Stimulated activated CD4-positive, alpha-beta T cell treated with anti-CD3 and anti-CD28 coated beads, Interleukin-12 subunit alpha, Interleukin-12 subunit beta, amount 100 ng/mL, for 24 hours (primary cell): ENCODE measurements at places on chromosomes 1 and 21.

GRCh38 chr21:42003051-42003461 is 7.1 kb downstream of the ZBTB21 start:
- DNase-seq: peak; percentile 33

DNA sequence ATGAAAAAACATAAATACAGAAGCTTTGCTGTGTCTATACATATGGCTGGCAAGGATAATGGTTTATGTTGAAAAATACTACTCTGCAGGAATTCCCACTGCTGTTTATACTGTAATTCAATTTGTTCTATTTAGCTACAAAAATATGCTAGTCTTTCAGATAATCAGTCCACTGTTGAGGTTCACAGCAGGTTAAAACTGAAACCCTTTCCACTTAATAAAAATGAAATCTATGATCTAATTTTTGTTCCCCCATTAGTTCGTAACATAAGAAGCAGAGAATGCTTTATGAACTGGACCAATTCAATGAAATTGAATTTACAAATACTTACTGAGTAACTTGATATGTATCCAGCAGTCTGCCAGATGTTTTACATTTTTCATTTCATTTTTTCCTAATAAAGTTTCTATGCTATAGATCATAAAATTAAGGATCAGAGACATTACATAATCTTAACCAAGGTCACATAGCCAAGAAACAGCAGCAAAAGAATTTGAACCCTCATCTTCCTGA is 360.1 kb upstream of the BEND5 start:
- DNase-seq: no peak

DNA sequence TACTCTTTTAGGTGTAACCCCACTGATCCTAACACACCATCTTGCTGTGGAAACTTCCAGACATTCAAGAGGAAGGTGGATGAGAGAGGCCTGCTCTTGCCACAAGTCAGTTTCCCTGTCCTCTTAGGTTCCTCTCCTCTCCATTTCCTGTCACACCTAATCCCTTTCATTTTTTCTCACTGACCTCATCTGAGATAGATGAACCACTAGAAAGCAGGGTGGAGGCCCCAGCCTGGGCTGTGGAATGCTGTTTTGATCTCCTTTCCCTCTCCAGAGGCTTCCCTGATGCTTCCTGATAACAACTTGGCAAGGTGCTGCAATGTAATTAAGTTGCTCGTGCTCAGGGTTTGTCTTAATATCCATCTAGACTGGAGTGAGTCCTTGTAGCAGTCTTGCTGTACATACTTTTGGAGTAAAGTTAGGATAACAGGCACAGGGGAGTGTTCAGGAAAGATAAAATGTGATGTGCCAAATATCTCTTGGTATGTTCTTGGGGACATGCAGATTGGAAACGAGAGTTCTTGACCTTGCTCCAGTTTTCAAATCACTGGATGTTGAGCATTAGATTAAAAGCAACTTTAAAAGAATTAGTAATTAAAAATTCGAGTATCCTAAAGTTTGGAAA is 11.2 kb downstream of the LRRC42 start:
- no peak for DNase-seq

GRCh38 chr1:92922356-92923035 is 38.8 kb downstream of the DIPK1A start:
- no peak for DNase-seq

- DNase-seq: no peak
These were observed 98.1 kb downstream of the KCTD3 start for GRCh38 chr1:215665215-215665614.

- DNase-seq: no peak
These were observed 1.6 kb downstream of the NSUN4 start for GRCh38 chr1:46342084-46342656.

DNA sequence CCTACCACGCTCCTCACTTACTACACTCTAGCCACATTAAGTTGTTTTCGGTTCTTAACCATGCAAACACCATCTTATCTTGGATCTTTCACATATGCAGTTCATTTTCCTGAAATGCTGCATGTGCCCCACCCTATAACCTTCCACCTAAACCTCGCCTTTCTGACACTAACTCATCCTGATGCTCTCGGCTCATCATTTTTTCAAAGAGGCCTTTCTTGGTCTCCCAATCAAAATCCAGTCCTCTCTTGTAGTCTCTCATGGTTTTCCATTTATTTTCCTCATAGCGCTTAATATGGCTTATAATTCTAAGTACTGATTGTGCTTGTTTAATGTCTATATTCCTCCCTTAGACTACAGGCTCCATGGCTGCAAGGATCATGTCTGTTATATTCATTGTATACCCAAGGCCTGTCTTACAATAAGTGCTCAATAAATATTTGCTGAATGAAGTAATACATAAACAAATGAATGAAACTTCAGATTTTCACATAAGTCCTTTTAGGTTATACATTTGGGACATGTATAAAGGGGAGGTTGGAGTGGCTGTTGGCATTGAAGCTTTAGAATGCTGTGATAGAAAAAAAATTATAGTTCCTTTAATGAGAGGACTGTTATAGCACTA is 79.2 kb upstream of the CDC42BPA start:
- DNase-seq: no peak
